ENCODE measurements at places on chromosomes 11 and 22.

GRCh38 chr11:126328938-126329643, 25.2 kb downstream of the DCPS start:
- DNase-seq: no peak

DNA sequence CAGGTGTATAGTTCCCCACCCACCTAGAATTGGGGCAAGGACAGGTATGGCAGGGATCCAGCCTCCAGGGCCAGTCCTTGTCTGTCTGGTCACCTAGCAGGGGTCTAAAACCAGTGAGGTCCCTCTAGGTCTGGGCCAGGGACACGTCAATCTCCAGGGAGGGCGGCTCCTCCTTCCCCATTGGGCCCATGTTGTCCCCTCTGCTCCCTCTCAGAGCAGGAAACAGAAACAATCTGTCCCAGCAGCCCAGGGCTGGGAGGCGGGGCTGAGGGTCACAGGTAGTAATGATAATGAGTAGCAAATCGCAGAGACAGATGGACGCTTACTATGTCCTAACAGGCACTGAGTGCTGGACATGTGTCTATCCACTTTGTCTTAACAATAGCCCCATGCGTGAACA, 22.8 kb upstream of the SYT7 start:
- DNase-seq: no peak

DNA sequence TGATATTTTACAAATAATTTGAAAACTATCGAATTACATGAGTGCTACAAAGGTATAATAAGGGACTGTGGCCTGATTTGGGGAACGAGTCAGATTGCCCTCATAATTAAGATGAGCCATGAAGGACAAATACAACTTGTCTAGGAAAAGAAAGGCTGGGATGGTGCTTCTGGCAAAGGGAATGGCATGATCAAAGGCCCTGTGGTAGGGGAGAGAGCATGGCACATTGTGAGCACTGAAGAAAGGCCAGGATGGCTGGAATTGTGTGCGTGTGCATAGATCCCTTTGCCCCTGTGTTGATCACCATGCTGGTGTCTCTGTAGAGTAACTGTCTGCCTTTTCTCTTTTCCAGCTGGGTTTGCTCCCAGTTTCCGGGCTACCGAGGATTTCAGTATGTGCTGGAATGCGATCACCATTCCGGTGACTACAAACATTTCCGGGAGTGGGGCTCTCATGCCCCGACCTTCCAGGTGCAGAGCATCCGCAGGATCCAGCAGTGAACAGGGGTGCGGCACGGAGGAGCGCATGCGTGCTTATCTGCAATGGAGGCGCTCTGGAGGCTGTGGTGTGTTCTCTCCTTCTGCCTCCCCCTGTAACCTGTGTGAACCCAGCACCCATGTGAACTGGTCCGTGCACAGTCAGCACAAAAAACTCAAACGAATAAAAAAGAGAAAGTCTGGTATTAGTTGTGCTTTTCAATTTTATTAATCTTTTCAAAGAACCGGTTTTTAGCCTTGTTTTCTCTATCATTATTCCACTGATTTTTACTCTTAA, 8.4 kb downstream of the CRYBA4 start:
- no peak for DNase-seq

GRCh38 chr22:36433318-36434231, 45.8 kb upstream of the MYH9 start:
- DNase-seq: no peak

DNA sequence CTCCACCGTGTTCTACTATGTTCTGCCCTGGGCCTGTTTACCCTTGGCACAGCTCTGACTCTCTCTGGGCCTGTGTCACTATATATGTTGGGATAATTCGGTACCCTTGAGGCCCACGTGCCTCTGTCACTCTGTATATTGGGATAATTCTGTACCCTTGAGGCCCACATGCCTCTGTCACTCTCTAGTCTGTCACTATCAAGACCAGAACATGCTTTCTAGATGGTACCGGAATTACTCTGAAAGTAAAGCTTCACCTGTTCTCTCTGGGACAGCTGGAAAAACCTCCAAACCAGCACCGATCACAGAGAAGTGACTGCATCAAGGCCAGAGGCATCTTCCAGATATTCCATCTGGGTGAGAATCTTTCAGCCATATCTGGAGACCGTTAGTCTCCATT, 9.3 kb upstream of the FCHSD2 start:
- DNase-seq: no peak

All from Right ventricle myocardium superior (tissue), 1 donor.